ENCODE measurements at places on chromosomes 13 and 19. TPM values are rescaled to one million over a fixed set of nuclear protein-coding genes. Genes with fewer than 3 reads are reported as not detected.

GRCh38 chr13:102460806-102461205, 59.0 kb upstream of the FGF14 start:
- ATAC-seq, result no peak

GRCh38 chr19:33737681-33738371, 58.8 kb upstream of the KCTD15 start:
- no peak for ATAC-seq

IGFLR1 gene
- 14.3 TPM for total RNA-seq

MEIOSIN gene
- not detected for total RNA-seq

DNA sequence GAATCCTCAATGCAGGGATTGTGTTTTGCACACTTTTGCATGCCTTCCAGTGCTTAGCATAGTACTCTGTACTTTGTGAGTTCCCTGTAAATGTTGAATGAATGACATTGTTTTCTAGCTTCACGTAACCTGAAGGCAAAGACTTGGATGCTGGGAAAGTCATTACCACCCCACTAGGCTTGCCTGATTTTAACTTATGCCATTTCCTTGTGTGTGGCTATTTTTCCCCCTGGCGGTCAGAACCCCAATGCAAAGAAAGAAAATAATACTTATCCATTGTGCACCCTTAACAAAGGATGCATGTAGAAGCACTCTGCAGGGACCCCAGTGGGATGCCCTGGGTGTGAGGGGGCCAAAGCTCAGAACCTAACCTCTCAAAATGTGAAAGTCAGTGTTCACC, 1.2 kb upstream of the ENOX1 start:
- no peak for ATAC-seq

GRCh38 chr13:52006523-52007245, 4.6 kb downstream of the ATP7B start:
- ATAC-seq, result no peak

DNA sequence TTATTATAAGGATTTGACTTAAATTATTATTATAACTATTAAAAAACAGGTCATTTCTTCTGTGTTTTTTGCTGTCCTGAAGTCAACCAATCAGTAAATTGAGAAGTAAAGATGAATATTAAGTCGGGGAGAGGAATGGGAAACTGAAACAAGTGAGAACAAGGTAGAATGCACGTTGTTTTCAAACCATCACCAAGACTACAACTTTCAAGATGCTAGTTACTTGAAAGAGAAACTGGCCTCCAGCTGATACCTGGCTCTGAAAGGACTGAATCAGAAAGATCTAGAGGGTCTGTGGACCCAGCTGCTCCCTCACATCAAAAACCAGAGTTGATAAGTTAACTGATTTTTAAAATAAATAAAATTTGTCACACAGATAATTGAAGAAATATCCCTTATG, 1301.5 kb upstream of the ATXN8OS start:
- no peak for ATAC-seq

FCGBP gene
- total RNA-seq, result 0.31 TPM

DNA sequence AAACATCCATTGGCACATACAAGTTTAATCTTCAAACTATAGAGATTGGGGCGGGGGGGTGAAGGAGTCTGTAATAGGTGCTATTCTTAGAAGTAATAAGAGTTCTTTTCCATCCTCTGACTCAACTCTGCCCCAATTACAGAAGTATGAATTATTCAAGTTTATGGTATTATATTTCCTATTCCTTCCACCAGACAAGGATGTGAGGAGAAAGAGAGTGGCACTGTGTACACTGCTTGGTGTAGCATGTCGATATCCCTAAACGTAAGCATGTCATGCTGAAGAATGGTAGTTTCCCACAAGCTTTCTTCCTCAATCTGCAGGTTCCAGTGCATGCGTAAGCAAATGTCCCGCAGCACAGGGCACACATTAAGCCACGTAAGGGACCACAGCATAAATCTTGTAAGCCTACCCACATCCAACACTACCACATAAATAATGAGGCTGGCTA, 14.1 kb downstream of the BRD4 start:
- no peak for ATAC-seq

DNA sequence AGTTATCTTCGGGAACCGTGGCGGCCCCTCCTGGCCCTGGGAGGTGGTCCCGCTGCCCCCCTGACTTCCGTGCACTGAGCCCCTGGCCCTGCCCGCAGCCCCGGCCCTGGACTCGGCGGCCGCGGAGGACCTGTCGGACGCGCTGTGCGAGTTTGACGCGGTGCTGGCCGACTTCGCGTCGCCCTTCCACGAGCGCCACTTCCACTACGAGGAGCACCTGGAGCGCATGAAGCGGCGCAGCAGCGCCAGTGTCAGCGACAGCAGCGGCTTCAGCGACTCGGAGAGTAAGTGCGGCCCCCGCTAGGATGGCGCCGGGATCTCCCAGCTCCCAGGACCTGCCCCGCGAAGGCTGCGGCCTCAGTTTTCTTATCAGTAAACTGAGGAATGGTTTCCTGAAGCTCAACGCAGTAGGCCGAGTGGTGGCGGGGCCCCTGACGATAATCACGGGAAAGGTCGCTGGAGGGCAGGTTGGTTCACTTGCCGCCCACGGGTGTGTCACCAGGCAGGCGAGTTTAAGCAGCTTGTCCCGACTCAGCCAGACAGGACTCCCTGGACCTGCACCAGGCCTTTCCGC, 924 bp downstream of the RGCC start:
- ATAC-seq, result peak; percentile 22

DHDH gene
- 0.81 TPM for total RNA-seq

USF2 gene
- total RNA-seq, result 87.4 TPM

MATK gene
- total RNA-seq, result 2.4 TPM

GRCh38 chr13:112193463-112194166, 126.7 kb downstream of the SOX1 start:
- ATAC-seq, result no peak

- ATAC-seq, result no peak
Observed at GRCh38 chr13:99064624-99065234, 86.9 kb upstream of the DOCK9 start.

DNA sequence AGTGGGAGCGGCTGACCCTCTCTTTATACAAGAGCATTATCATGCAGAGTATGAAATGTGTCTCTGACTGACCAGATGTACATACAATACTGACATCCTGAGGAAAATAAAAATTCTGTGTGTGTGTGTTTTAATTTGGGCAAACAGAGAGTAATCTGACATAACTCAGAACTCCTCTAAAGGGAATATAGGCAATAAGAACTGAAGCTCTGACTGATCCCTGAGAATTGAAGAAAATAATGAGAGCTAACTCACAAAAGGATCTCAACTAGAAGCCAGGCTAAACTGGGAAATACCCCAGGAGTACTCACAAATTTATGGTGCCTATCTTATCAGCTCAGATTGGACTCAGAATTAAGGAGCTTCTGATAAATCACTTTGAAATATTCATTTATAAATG, 539.9 kb downstream of the OLFM4 start:
- no peak for ATAC-seq

DNA sequence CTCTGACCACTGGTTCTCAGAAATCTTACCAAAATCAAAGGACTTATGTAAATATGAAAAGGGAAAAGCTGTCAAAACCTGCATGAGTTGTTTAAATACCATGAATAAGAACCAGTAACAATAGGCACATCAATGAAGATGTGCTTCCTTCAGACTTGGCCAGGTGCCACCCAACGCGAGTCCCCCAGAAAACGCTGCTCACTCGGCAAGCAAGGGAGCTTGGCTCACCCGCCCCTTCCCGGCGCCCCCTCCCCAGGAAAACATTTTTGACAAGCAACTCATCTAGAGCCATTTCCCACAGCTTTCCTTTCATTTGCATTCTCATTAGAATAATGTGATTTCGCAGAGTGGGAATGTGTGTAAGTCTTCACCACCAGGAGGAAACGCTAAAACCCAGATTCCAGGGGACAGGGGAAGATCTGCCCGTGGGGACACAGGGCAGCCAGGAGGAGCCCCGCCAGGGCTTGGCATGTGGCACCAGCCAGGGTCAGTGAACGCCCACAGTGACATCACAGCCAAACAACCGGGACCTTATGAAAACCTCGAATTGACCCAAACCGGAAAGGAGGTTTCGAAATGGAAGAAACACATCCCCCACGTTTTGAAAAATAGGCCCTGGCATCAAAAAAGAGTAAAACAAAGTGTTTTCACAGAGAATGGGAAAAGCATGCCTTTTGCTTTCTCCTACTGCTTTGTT, 366.2 kb upstream of the TSHZ3 start:
- no peak for ATAC-seq

GARIN5A gene
- 0.78 TPM for total RNA-seq

ZNF442 gene
- total RNA-seq, result 2.3 TPM

GRCh38 chr19:5293612-5294378, 46.8 kb downstream of the PTPRS start:
- ATAC-seq, result peak; percentile 41

DNA sequence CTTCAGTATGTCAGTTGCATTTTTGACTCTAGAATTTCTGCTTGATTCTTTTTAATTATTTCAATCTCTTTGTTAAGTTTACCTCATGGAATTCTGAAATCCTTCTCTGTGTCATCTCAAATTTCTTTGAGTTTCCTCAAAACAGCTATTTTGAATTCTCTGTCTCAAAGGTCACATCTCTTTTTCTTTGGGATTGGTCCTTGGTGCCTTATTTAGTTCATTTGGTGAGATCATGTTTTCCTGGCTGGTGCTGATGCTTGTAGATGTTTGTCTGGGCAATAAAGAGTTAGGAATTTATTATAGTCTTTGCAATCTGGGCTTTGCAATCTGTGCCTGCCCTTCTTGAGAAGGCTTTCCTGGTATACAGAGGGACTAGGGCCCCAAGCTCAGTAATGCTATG, 18.5 kb upstream of the KBTBD7 start:
- ATAC-seq, result no peak

DNA sequence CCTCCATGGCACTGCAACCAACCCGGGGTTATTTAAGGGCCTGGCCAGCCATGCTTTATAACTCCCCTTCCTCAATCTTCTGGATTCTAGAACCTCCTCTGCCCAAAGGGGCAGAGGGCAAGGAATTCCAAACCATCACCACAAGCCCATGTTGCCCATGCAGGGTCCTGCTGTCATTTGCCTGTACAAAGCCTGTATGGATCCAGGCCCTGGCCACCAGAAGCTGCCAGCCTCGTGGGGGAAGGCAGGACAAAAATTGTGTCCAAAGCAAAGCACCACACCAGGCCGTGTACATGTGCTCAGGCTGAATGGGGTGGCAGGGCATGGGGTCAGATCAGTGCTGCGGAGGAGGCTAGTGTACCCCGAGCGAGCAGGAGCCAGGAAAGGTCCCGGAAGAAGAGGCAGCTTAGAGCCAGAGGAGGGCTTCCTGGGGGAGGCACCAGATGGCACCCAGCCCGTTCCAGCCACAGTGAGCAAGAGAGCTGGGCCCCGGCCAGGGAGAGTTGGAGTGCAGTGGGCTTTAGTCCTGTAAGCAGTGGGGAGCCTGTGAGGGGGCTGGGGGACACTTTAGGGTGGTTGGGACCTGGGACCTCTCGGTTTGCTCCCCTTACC, 35.8 kb downstream of the CAPN12 start:
- ATAC-seq, result no peak

NDUFB7 gene
- total RNA-seq, result 251 TPM

DNA sequence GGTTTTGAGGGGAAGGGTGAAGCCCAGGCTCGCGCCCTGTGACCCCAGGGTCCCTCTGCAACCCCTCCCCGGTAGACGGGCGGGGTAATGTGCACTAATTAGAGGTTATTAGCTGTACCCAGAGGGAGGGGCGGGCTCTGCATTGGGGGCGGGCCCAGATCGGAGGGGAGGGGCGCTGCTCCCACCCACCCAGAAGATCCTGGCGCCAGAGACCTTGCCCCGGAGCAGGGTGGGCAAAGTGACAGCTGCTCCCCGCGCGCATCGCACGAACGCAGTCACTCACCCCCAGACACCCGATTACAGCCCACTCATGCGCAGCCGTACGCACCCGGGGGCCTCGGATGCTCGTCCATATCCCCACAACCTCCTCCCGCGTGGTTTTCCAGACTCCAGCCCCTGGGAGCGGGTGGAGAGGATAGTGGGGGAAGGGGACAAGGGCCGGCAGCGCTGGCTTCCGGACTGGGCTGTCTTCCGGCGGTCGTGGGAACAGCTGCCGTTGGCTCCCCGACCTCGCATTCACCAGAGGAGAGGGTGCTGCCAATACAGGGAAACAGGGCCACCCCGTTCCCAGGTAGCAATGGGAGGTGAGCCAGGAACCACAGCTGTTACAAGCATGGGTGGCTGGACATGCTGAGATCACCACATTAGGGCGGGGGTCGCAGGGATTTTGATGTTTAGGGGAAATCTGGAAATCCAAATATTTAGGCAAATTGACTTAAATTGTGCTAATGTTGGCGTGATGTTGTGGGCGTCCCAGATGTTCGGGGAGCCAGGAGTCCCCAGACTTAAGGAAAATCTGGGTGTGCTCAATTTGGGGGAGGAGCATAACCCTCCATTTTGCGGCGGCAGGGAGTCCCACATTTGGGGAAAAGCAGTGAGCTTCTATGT, 2.9 kb upstream of the HOOK2 start:
- ATAC-seq, result peak; percentile 35

OLFM2 gene
- 8.6 TPM for total RNA-seq

- ATAC-seq, result no peak
Observed at GRCh38 chr19:32401992-32402391, 3.6 kb upstream of the DPY19L3 start.

DNA sequence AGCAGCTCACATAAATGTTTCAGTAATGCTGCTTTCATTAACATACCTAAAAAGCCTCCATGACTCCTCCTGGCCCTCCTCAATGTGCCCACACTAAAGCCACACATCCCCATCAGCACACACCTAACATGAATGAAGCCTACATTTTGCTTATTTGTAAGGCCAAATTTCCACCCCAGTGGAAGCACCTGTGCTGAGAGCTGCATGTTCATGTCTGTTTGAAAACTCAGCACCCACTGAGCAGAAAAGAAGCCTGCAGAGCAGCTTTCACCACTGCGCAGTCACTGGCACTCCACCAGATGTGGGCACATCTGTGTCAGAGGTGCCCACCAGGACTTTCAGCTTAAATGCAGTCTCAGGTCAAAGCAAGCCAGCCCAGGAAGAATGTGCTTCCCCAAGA, 93.5 kb downstream of the FOXO1 start:
- no peak for ATAC-seq

- no peak for ATAC-seq
Observed at GRCh38 chr13:109955598-109955997, 169.2 kb upstream of the IRS2 start.

DNA sequence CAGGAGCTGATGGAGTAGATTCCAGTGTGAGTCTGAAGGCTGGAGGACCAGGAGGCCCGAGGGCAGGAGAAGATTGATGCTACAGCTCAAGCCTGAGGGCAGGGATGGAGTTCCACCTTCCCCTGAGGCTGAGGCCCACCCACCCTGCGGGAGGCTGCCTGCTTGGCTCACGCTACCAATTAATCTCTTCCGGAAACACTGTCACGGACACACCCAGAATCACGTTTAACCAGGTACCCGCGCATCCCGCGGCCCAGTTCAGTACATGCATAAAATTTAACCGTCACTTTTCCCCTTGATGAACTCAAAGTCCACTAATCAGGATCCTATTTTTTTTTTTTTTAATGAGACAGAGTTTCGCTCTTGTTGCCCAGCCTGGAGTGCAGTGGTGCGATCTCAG, 5.2 kb upstream of the ZNF628 start:
- ATAC-seq, result no peak

DNA sequence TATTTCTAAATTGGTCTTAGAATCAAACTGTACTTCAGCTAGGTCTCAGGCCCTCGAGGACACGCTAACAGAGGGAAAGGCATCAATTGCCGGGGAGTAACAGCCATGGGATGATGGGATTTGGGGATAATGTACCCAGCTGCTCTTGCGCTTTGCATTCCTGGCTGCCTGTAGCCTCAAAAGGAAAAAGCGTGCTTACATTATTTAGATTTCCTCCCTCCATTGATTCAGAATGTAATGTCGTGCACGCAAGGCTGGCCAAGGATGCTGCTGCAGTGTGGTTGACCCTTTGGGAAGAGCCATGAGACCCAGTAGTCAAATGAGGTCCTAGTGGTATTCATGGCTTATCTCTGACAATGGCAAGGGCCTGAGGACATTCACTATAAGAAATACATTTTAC, 95.1 kb downstream of the SLC7A1 start:
- no peak for ATAC-seq

All from gastroesophageal sphincter (tissue), 4 donors.